Stimulated activated CD4-positive, alpha-beta T cell treated with anti-CD3 and anti-CD28 coated beads, Interleukin-4, amount 100 ng/mL, for 24 hours (primary cell): ENCODE measurements at places on chromosomes 2 and 18.

DNA sequence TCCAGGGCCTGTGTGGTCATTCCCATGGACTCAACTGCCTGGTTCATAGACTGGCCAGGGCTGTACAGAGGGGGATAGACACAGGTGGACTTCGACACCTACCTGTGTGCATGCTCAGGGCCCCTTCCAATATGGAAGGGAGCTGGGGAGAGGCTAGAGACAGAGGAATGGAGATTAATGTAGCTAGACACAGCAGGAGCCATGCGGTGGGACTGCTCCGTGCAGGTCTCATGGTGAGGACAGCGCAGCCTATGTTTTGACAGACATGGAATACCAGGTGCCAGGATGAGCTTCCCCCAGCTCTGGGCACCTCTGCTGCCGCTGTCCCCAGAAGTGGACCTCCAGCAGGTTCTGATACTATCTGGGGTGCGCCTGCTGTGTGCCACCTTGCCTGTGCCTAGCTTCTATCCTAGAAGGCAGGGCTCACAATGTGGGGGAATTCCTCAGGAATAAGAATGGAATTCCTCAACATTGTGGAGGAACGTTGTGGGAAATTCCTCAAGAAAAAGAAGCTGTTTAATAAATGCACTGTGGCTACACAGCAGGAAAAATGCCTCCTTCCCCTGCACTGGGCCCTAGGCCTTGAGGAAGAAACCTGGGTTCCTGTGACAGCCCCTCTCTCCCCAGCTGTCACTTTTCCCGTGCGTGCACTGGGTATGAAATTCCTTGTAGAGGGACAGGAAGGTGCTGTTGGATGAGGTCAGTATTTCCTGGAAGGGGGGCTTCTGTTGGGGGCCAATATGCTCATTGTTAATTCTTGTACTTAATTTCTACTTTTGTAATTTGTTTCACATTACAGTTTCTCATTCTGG is 7.3 kb downstream of the IL1R1 start:
- DNase-seq, result no peak

GRCh38 chr2:181395851-181396250 is 61.3 kb upstream of the ITGA4 start:
- no peak for DNase-seq

- DNase-seq, result no peak
These were observed 1.6 kb downstream of the CAVIN2 start for GRCh38 chr2:191845248-191845715.

- no peak for DNase-seq
These were observed 156.7 kb downstream of the WDSUB1 start for GRCh38 chr2:159129824-159130223.

DNA sequence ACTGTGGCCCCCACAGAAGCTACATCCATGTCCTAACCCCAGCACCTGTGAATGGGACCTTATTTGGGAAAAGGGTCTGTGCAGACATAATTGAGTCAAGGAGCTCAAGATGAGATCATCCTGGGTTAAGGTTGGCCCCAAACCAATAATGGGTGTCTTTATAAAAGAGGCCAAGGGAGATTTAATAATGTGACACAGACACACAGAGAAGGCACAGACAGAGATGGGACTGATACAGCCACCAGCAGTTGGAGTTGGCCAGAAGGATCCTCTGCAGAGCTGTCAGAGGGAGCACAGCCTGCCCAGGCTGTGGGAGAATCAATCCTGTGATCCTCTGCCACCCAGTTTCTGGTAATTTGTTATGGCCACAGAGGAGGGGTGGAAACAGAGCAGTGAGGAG is 26.0 kb downstream of the SNORC start:
- DNase-seq, result no peak

DNA sequence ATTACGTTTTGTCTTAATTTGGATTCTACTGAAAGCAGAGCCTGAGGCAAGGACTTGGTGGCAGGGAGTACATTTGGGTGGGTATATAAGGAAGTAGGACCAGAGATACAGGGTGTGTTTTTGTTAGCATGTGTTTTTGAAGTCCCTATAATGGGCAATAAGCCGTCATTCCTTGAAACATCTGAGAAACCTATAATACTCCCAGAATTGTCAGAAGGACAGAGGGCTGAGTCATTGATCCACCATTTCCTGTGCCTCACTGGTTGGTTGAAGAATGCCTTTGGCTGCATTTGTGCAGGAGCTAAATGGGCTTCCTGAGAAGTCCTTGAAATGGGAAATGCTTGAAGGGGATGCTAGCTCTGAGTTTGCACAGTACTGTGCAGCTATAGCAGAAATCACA is 281.8 kb upstream of the ZEB2 start:
- DNase-seq, result no peak

GRCh38 chr2:101415220-101415619 is 27.9 kb upstream of the CREG2 start:
- no peak for DNase-seq

DNA sequence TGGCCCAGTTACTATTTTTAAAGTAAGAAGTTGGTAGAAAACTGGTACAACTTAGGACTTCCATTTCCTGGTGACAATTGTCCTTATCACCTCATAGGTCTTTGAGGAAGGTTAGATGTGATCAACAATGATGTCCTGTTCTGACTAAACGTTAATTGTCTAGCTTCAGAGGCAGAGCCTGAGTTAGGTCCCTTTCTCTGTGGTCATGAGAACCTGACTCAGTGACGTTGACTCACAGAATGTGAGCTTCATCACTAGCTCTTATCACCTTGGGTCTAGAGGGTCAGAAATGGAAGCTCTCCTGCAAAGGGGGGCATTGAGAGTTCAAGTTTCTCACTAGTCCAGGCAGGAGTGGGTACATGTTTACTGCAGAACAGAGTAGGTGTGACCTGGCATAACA is 60.6 kb upstream of the ATP8B1 start:
- DNase-seq, result no peak

GRCh38 chr18:25053466-25053865 is 298.5 kb downstream of the ZNF521 start:
- DNase-seq, result no peak

- no peak for DNase-seq
These were observed 29.8 kb upstream of the ACTG2 start for GRCh38 chr2:73862987-73863386.

- DNase-seq, result no peak
These were observed 88.4 kb upstream of the MGAT4A start for GRCh38 chr2:98819231-98819766.

GRCh38 chr18:65988972-65989371 is 238.2 kb downstream of the CDH7 start:
- no peak for DNase-seq

DNA sequence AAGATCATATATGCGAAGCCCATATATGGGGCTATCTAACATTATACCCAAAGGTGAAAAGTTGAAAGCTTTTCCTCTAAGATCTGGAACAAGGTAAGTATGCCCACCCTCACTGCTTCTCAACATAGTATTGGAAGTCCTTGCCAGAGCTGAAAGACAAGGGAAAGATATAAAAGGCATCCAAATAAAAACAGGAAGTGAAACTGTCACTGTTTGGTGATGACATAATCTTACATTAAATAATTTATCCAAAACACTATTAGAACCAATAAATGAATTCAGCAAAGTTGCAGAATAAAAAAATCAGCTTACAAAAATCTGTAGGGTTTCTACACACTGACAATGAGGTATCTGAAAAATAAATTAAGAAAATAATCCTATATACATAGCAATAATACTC is 205.8 kb downstream of the INSIG2 start:
- DNase-seq, result no peak

GRCh38 chr2:85156153-85156552 is 23.0 kb downstream of the TCF7L1 start:
- no peak for DNase-seq

- DNase-seq, result no peak
These were observed 1.3 kb upstream of the FHL2 start for GRCh38 chr2:105400138-105400540.

DNA sequence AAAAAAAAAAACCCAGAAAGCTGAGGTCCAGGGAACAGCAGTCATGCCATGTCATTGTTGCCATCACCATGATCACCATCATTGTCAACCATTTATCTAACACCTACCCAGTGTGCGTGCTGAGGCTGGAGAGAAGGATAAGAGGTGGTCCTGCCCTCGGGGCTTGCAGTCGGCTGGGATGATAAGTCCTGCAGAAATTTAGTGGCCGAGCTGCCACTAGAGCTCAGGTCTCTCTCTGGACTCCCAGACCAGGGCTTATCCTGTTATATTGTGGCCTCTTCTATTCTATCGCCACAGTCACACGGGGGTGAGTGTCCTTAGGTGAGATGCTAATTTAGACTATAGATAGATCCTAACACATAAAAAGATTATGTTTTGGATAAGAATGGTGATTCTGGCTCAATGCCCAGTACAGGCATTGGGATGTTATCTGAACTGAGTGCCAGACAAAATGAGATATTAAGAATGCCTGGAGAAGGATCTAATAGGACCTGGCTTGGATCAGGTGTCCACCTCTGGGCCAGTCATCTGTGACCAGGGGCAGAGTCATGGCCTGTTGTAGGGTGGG is 43.2 kb upstream of the YWHAQ start:
- no peak for DNase-seq

GRCh38 chr18:79393181-79393634 is 2.5 kb upstream of the NFATC1 start:
- DNase-seq, result no peak

- no peak for DNase-seq
These were observed 843.6 kb downstream of the TRIB2 start for GRCh38 chr2:13560322-13560721.

GRCh38 chr2:69620870-69621269 is 22.7 kb downstream of the AAK1 start:
- DNase-seq, result no peak

DNA sequence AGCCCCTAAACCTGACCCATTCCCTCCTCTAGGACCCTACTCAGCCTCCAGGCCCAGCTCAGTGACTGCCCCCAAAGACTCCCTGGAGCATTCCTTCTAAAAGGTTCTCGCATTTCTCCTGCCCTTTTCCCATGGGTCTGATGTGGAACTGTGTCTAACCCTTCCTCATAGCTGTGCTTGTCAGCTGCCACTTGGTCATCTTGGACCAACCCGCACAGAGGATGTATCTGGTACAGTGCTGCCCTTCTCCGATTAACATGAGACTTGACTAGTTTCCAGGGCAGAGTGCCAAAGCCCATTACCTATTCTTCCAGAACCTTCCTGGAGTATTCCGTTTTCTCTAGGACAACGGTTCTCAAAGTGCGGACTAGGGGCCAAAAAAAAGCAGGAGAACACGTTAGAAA is 518 bp upstream of the NFU1 start:
- DNase-seq, result no peak

DNA sequence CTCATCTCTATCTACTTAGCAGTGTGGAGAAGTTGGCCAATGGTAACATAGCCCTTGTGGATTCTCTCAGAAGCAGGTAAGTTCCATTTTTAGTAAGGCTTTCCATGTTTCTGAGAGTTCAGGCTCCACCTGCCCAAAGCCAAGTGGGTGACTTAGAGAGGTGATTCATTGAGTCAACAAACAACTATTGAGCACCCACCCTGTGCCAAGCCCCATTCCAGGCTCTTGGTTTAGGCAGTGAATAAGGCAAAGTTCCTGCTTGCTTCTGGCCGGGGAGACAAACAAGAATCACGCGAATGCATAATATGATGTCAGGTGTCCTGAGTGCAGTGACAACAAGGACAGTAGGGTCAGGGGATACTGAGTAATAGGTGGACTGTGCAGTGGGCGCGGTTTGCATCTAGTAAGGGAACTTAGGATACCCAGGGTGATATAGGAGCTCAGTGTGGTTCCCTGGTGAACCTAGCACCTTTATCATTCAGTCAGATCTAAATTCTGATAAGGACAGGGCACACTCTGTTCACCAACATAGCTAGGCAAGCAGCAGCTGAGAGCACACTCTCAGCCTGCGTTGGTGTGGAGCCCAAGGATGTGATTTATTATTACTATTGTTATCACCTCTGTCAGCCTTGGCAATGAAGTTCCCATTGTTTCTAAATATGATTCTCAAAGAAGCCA is 31.7 kb upstream of the KCTD1 start:
- no peak for DNase-seq

GRCh38 chr2:73043929-73044832 is 27.3 kb downstream of the SFXN5 start:
- no peak for DNase-seq

GRCh38 chr2:181446985-181447384 is 10.2 kb upstream of the ITGA4 start:
- no peak for DNase-seq

DNA sequence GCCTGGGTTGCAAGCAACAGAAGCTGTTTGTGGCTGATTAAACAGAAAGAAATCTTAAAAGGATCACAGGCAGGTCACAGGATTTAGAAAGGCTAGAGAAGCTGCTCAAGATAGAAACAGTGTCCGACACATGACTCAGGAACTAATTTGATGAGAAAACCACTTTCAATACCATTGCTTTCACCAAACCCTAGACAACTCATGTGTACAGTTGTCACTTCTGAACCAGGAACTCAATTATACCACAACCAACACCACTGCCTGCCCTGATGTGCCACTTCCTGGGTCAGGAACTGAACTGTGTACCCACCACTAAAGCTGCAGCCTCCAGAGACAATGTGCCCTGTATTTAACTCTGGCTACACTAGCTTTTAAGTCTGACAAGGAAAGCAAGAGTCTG is 56.0 kb downstream of the TMEM247 start:
- DNase-seq, result peak; percentile 24
